Stromal cell of bone marrow (primary cell): ENCODE measurements at places on chromosomes 2 and 18.

DNA sequence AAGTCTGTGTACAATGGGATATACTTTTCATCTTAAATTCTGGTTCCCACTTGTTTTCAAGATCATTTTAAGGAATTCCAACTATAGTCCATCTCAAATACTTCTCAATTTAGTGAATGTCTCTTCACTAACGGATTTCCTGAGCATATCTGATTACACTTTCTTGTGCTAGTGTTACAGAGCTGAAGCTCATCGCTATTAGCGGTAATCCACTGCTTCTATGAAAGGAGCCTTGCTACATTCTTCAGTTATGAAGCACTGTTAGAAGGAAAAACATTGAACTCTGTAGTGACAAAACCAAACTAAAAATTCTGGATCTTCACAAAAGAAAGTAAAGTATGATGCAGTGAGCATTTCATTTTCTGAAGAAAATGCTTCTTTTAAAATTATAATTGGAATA, 72.0 kb downstream of the AGPS start:
- no peak for DNase-seq

DNA sequence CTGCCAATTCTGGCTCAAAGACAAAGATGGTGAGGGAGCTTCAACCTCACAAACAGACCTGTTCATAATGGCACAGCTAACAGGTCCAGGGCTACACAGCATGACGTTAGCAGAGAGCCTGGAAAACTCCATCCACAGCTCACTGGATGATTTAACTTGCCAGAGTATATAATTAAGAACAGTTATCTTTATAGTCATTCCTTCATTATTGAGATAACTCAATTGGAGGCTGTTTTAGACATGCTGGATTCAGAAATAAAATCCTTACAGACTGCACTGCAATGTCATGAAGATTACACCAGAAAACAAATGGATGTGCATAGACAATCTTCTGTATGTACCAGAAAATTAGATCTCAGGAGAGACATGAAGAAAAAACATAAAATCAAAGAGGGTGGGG, 55.1 kb upstream of the LYPD1 start:
- no peak for DNase-seq

- no peak for DNase-seq
Measured at GRCh38 chr2:239889641-239890121, 135.5 kb downstream of the NDUFA10 start.

GRCh38 chr2:146392631-146393030, 1452.2 kb upstream of the ACVR2A start:
- no peak for DNase-seq

DNA sequence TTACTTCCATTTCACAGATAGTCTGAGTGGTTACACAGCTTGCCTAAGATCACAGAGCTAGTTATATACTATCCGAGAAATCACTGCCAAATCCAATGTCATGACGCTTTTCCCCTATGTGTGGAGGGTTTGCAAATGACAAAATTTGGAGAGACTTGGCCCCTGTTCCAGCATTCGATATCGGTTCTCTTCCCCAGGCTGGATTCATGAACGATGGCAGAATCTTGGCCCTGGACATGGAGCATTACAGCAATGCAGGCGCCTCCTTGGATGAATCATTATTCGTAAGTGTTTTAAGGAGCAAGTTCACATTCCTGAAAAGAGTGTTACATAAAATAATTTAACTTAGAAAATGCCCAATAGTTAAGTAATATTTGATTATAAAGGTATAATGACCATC, 55.1 kb downstream of the AOX1 start:
- DNase-seq = no peak

DNA sequence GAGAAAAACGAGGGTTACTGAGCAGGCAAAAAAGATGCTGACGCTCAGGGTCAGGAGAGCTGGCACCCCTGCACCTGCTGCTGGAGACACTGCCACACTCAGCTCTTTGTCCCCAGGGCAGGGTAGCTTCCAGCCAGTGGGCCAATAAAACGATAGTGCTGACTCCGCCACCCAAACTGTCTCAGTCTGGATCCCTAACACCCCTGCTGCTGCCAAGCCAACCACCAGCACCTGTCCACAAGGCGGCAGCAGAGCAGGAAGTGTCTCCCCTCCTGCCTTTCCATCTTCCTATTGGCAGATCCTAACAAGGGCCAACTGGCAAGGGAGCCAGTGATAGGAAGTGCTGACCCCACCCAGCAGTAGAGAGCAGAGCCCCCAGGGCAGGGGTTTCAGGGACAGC, 531.5 kb upstream of the SALL3 start:
- no peak for DNase-seq

GRCh38 chr2:176763130-176763529, 449.5 kb upstream of the HNRNPA3 start:
- no peak for DNase-seq

DNA sequence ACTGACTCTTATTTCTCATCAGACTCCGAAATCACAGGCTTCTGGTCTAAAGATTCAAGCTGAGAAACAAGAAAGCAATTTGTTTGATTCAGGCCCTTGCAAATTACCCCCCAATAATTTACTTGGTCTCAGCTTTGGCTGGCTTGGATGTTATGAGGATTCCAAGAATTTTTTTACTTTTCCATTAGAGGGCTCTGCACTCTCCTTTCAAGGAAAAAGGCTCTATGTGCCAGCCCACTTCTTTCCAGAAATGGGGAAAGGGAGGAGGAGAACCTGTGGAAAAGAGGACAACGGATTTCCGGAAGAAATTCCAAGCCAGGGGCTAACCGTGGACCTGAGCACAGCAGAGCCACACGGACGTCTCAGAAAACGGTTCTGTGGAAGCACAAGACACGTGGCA, 44.4 kb downstream of the BCL11A start:
- no peak for DNase-seq

DNA sequence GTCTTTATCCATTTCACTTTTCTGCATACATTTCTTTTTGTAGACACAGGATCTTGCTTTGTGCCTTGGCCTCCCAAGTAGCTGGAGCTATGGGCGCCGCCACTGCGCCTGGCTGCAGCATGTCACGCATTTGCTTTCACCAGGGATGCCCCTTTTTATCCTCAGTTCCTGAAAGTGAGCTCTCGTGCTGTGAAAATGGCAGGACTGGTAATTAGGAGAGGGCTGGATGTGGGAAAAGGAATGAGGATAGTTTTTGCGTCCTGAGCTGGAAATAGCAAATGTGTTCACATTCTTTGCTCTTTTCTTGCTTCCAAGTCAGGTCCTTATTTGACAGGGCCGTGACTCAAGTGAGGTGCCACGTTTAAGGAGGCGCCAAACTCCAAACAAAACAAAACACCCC, 104.6 kb downstream of the LDLRAD4 start:
- no peak for DNase-seq

DNA sequence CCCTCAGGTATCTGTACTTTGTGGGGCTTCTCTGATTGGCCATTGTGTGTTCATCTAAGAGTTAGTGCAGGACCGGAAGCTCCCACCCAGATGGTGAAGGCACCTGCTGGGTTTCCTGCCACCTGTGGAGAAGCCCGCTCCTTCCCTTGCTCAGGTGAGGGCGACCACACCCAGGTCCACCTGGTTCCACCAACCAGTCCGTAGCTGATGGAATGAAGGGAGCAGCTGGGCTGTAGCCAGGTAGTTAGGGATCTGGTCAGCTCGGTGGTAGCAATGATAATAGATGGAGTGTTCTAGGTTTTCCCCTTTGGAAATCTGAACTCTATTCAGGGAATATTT, 16.0 kb downstream of the SH3BP4 start:
- DNase-seq = no peak

DNA sequence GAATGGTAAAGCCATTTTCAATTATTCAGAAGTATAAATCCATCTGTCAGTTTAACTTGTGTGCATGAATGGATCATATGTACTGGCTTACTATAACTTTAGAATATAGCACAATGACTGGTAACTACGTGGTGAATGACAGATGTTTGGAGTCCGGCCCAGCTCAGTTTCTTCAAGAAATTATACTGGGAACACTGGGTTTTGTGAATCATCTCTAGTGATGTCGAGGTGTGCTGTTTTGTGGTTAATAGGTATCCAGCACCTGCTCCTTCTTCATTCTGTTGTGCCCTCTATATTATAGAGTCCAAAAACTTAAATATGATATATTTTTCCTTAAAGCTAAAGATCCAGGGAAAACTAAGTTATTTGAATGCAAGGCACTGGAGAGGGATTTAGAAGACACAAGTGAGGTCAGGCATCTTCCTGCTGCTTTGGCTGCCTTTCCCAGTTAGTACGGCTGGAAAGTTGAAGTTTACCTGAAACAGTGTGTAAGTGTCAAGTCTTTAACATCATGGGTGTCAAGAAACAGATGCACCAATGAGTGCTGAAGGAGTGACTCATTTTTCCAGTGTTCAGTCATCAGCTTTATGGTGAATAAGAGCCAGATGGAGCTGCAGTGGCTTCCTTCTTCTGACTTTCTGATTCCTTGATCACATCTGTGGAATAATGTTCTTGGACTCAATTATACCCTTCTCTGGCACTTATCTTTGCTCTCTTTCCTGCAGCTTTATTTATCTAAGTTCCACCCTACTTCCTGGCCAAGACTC, 1079.5 kb upstream of the CELF4 start:
- DNase-seq = no peak

GRCh38 chr2:60708630-60709320, 47.3 kb upstream of the PAPOLG start:
- no peak for DNase-seq

DNA sequence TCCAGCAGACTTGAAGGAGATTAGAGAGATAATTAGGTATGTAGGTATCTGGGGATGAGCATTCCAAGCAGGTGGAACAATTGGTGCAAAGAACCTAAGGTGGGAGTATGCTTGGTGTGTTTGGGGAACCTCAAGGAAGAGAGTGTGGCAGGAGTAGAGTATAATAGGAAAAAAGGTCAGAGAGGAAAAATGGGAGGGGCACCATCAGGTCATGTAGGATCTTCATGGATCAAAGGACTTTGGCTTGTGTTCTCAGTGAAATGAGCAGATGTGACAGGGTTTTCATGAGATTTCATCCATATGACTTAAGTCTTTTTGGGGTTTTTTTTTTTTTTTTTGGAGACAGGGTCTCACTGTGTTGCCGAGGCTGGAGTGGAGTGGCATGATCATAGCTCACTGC, 47.3 kb downstream of the RBBP8 start:
- no peak for DNase-seq
